ENCODE measurements at places on chromosomes 4 and X.

GRCh38 chr4:155802190-155802959, 43.6 kb downstream of the GUCY1B1 start:
- H3K27ac ChIP-seq = no peak overlapping the region
- no peaks in the 10 kb centered on the region for H3K27me3 ChIP-seq
- H3K36me3 ChIP-seq = no peaks in the 10 kb centered on the region
- H3K4me3 ChIP-seq = no peak overlapping the region
- DNase-seq = peak; percentile 6
- peaks cover 11% of the 10 kb centered on the region for H3K4me1 ChIP-seq

DNA sequence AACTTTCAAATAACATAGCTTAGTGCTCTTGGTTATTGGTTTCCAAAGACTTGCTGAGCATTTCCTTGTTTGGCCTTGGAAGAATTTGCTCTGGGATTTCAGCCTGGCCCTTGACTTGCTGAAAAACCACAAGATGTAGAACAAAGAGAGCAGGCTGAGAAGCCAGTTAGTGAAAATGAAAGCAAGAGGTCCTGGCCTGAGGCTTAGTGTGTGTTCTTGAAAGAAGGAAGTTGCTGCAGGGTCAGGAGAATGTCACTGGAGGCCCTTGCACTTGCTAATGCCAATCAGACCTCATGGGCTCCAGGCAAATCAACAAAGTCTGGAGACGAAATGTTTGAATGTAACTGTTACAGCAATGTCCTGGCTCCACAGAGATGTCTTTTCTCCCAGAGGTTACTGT, 79.4 kb downstream of the SYNPO2 start:
- peak overlapping the region; percentile 74 for H3K4me3 ChIP-seq
- DNase-seq = peak; percentile 64
- H3K27ac ChIP-seq = peak overlapping the region; percentile 86
- H3K4me1 ChIP-seq = peaks cover 39% of the 10 kb centered on the region

DNA sequence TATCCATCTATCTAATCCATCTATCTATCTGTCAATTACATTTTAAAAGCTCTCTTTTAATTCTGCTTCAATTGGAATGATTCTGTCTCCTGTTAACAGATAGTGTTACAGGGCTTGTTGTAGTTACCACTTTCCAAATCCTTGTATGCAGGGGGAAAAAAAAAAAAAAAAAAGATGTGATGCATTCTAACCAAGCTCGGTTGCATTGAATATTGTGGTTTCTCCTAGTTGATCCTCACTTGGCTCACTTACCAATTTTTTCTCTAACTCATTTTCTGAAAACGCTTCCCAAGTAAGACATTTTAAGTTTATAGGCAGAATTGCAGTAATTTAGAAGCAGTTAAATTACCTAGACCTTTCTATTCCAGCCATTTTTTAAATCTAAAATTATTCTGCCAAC, 327.9 kb upstream of the PITX2 start:
- DNase-seq = no peak
- no peaks in the 10 kb centered on the region for H3K27me3 ChIP-seq
- H3K27ac ChIP-seq = no peak overlapping the region
- H3K4me3 ChIP-seq = no peak overlapping the region

DNA sequence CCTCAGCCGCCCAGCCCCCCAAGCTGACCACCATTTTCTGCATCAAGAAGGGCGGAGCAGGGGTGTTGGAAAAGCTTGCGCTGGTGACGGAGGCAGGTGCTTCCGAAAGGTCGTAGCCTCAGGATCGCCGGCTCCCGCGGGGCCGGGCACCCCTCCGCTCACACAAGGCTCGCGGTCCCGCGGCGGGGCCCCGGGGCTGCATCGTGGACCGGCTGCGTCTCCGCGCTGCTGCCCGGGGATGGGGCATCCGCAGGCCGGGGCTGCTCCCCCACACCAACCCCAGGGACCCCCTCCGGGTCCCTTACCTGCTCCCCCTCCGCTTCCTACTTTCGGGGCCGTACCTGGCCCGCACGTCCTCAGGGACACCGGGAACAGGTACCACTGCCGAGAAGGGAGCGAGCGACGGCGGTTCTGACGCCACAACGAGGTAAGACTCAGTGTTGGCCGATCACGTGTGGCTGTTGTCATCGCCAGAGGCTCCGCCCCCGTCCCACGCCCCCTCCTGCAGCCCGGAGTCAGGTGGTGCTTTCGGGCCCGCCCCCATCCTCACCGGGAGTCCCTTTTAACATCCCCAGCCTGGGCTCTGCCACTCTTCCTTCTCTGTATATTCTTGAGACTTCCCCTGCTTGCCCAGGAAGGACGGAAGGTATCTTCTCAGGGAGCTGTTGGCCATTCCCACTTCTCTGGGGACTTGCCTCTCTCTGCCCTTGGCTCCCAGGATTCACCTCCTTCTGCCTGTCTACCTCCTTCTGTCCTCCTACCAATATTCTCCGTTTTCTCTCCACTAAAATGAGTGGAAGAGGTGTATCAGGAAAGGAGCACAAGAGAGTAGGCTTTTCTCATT, at the start of gene BEX2:
Gene BEX2 (minus strand): TSS at position 436 of the 844 bp plus-strand sequence. CDS start 1,014 bp downstream, outside the sequence.
- peaks cover 5% of the 10 kb centered on the region for H3K27me3 ChIP-seq
- H3K4me3 ChIP-seq = no peak within 1 kb of the TSS
- no peak within 1 kb of the TSS for H3K27ac ChIP-seq
- H3K4me1 ChIP-seq = no peaks in the 10 kb centered on the region
- no peaks in the 10 kb centered on the region for H3K36me3 ChIP-seq

DNA sequence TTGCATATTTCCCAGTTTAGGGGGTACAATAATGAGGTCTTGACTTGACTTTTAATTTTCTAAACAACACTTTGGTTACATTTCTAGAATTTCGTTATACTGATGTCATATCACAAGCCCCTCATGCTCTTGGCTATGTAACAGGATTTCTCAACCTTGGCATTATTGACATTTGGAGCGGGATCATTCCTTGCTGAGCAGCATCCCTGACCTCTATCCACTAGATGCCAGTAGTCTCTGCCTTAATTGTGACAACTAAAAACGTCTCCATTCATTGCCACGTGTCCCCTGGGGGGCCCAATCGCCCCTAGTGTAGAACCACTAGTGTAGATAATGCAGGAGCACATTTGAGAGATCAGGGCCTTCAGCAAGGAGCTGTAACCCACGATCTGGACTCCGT, 234.2 kb upstream of the MID1 start:
- H3K36me3 ChIP-seq = no peaks in the 10 kb centered on the region
- no peaks in the 10 kb centered on the region for H3K27me3 ChIP-seq

GRCh38 chrX:135481696-135482179, 38.7 kb upstream of the INTS6L start:
- no peak overlapping the region for H3K27ac ChIP-seq
- DNase-seq = no peak
- H3K4me3 ChIP-seq = no peak overlapping the region
- H3K27me3 ChIP-seq = no peaks in the 10 kb centered on the region
- no peaks in the 10 kb centered on the region for H3K36me3 ChIP-seq

DNA sequence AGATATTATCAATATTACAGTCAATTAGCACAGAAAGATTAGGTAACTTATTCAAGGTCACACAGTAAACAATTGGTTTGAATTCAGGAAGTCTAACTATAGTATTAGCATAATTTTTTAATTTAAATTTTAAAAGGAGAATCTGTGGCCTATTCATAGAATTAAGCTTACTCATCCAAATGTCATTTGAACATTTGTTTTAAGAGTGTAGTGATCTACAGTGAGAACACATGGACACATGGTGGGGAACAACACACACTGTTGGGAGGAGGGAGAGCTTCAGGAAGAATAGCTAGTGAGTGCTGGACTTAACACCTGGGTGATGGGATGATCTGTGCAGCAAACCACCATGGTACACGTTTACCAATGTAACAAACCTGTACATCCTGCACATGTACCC, 48.3 kb downstream of the MEPE start:
- H3K36me3 ChIP-seq = no peaks in the 10 kb centered on the region
- H3K4me1 ChIP-seq = peaks cover 16% of the 10 kb centered on the region
- DNase-seq = no peak
- no peak overlapping the region for H3K4me3 ChIP-seq
- no peak overlapping the region for H3K27ac ChIP-seq

DNA sequence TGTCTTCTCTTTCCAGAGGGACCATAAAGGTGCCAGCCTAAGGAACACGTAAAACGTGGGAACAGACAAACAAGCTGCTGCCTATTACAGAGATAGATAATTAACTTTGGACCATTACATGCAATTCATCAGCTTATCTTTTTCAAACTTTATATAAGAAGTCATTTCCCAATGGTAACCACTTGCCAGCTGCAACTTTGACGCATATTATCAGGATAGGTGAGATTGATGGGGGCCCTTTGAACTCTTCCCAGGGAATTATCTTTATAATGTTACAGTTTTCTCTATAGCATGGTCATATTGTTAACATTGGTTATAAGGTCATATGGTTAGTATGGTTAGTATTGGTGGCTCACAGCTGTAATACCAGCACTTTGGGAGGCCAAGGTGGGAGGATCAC, 94.1 kb upstream of the BMP2K start:
- H3K4me1 ChIP-seq = peaks cover 14% of the 10 kb centered on the region
- no peak overlapping the region for H3K4me3 ChIP-seq
- H3K27ac ChIP-seq = no peak overlapping the region

- H3K27ac ChIP-seq = peak overlapping the region; percentile 22
- peaks cover 10% of the 10 kb centered on the region for H3K27me3 ChIP-seq
- peaks cover 28% of the 10 kb centered on the region for H3K4me1 ChIP-seq
- H3K4me3 ChIP-seq = no peak overlapping the region
- DNase-seq = no peak
Measured at GRCh38 chr4:41318839-41319530, 62.3 kb downstream of the UCHL1 start.

DNA sequence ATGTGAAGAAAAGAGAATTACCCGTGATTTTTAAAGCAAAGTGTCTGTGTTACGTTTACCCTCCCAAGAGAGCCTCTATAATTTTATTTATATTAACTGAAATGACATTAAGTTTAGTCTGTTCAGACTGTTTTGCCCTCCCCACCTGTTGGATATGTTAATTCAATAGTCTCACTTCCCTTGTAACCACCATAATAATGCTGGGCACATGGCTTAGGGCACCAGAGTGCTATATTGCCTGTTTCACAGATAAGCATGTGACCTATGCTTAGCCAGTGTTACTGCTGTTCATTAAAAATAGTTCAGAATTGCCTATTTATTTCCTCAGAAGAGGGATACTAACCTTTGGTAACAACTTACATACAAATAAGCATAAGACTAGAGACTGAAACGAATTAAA, 446.2 kb downstream of the FAT4 start:
- no peaks in the 10 kb centered on the region for H3K36me3 ChIP-seq
- no peak for DNase-seq
- H3K4me3 ChIP-seq = no peak overlapping the region
- no peaks in the 10 kb centered on the region for H3K4me1 ChIP-seq

DNA sequence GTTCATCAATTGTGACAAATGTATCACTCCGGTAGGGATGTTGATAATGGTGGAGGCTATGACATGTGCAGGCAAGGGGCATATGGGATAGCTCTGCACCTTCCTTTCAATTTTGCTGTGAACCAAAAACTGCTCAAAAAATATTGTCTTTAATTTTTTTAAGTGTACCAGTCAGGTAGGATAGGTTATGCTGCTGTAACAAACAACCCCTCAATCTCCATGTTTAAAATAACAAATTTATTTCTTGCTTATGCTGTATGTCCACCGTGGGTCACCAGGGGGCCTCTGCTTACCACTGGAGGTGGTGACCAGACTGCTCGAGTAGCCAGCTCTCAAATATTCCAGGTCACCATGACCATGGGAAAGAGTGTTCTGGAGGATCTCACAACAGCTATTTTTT, 23.4 kb upstream of the MSX1 start:
- H3K4me3 ChIP-seq = no peak overlapping the region
- H3K4me1 ChIP-seq = 0 out of 2 replicates have a peak, but pooled peaks cover 5% of the 10 kb centered on the region
- peaks cover 16% of the 10 kb centered on the region for H3K27me3 ChIP-seq
- no peaks in the 10 kb centered on the region for H3K36me3 ChIP-seq

DNA sequence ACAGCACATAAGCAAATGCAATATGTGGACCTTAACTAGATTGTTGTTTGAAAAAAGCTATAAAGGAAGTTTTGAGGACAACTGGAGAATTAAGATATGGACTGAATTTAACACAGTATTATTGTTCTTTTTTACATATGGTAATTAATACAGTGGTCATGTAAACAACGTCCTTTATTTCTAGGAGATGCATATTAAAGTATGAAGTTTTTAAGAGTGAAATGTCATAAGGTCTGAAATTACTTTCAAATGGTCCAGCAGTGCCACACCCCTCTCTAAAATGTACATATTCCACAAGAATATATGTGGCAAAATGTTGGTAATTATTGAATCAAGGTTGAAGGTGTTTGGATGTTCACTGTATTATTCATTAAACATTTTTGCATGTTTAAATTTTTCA, 40.9 kb downstream of the WDFY3 start:
- DNase-seq = no peak
- H3K27ac ChIP-seq = no peak overlapping the region
- no peak overlapping the region for H3K4me3 ChIP-seq

DNA sequence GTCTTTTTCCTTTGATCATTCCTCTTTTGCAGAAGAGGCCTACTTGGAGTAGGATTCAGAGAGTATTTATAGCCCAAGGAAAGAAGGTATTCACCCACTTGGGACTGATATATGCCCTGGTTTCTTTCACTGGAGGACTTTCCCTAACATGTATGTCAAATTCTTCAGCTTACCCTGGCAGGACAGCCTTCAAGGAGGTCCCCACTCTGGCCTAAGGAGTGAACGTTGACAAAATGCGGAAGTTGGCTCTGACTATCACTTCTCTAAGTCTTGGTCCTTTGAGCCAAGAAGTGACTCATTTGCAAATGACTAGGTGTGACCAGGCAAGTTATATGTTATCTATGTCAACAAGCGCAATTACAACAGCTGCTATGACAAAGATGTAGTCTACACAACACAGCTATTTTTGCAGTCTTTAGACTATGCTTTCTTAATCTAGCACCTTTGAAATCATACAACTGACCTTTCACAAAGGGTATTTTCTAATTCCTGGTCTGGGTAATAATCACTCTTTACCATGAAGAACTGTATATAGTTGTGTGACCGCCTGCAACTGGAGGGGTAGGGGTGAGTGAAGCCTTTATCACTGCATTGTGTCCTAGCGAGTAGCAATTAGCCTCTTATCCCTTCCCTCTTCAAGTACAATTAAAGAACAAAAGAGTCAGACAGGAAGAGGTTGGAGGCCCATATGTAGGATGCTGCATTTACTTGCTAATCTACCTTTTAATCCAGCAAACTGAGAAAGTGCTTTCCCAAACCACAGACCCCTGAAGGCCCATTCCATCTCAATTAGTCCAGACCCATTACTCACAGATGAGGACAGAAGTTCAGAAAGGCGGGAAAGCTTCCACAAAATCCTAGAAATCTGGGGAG, 50.1 kb downstream of the RASGEF1B start:
- H3K4me1 ChIP-seq = no peaks in the 10 kb centered on the region
- no peaks in the 10 kb centered on the region for H3K36me3 ChIP-seq
- H3K27me3 ChIP-seq = peaks cover 4% of the 10 kb centered on the region

GRCh38 chr4:109494563-109494962, 60.9 kb downstream of the SEC24B start:
- H3K4me3 ChIP-seq = no peak overlapping the region
- no peak overlapping the region for H3K27ac ChIP-seq
- no peak for DNase-seq
- H3K4me1 ChIP-seq = no peaks in the 10 kb centered on the region

GRCh38 chr4:126986828-126987227, 645.9 kb upstream of the INTU start:
- peak; percentile 61 for DNase-seq
- peaks cover 11% of the 10 kb centered on the region for H3K36me3 ChIP-seq
- H3K27me3 ChIP-seq = no peaks in the 10 kb centered on the region
- H3K27ac ChIP-seq = peak overlapping the region; percentile 12
- peaks cover 18% of the 10 kb centered on the region for H3K4me1 ChIP-seq
- H3K4me3 ChIP-seq = peak overlapping the region; percentile 28

- H3K27ac ChIP-seq = no peak overlapping the region
- H3K4me3 ChIP-seq = no peak overlapping the region
Measured at GRCh38 chrX:152131525-152131924, 6.9 kb downstream of the MAGEA10 start.
